Stimulated activated CD4-positive, alpha-beta T cell treated with anti-CD3 and anti-CD28 coated beads, TNF-alpha, amount 100 ng/mL, for 1 hour (primary cell): ENCODE measurements at places on chromosomes 2 and 18.

GRCh38 chr2:109660046-109660860 lies 46.1 kb downstream of the SOWAHC start:
- no peak for DNase-seq

GRCh38 chr18:3931542-3932112 lies 481.7 kb downstream of the TGIF1 start:
- DNase-seq: no peak

GRCh38 chr2:46339676-46340459 lies 42.7 kb downstream of the EPAS1 start:
- no peak for DNase-seq

DNA sequence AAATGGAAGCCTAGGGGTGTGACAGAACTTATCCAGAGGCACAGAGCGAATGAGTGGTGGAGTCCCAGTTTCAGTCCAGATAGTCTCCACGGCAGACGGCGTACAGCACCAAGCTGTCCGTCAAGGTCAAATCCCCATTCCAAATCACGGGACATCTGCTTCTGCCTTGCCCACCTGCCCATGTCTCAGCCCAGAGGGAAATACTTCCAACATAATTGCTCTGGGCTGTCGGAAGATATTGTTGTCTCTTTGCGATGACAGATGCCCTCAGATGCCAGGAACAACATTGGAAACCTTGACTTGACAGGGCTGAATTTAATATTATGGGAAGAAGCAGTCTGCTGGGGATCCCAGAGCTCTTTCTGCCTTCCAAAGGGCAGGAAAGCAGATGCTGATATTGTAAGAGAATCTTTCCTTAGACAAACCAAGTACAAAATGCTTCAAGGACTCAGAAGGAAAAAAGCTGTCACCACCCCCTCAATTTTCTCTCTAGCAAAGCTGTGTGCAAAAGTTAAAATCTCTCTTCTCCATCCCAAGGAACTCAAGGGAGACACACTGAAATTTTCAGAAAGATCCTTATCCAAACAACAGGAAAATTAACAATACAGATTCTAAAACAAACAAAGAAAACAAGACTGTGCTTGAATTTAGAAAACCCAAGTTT lies 364.0 kb downstream of the LRATD1 start:
- DNase-seq: no peak

DNA sequence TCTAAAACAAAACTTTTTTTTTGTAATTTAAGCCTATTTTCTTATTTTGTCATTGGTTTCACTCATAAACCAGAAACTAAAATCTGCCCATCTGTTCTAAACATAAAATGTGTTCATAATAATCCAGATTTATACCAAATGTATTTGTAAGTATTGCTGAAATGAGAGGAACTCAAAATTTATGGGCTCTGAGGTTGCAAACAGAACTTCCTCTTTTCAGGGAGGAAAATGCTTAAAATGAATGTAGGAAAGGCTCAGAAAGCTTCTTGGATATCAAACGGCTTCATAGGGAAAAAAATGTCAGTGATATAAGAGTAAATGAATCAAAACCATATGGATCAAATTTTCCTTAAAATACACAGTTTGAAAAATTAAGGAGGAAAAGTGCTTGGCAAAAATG lies 83.9 kb downstream of the PAX3 start:
- DNase-seq: no peak

DNA sequence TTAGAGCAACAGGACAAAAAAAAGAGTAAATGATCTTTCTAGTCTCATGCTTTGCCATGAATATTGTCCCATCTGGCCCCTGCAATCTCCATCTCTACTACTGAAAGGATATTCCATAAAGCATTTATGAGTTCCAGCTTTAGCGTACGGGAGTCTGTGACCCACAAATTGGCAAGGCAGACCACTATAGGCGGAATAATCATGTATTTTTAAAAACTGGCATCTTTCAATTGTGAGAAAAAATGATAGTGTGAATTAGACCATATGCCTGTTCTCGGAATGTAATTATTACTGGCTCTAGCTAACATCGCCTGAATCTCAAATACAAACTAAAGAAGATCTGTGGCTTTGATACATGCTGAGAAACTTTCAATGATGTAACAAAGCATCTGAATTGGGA lies 738.1 kb upstream of the NXPH2 start:
- no peak for DNase-seq

DNA sequence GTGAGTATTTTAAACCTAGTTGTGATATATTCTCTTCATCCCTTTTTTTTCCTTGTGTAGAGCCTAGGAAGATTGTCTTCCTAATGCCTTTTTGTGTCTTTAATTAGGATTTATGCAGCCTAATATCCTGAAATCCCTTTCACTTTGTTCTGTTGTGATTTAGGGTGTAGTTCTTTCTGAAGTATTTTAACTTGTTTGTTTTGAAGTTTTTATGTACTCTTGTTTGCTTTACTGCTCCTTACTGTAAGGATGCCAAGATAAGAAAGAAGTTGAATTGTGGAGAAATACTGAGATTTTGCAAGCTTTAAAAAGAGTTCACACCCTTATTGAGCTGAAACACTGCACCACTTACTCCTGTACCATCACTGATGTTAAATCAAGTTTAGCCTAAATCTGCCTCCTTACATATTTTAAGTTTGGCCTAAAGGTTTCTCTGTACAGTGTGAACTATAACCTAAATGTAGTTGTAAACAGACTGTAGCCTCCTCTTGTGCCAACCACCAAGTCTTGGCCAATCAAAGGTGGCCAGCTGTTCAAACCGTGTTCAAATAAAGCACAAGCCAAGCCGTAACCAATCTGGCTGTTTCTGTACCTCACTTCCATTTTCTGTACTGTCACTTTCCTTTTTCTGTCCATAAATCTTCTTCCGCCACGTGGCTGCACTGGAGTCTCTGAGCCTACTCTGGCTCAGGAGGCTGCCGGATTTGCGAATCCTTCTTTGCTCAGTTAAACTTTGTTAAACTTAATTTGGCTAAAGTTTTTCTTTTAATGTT lies 17.7 kb upstream of the ACOXL start:
- no peak for DNase-seq

- DNase-seq: no peak
Measured at GRCh38 chr2:190877436-190877835, 3.2 kb upstream of the GLS start.

GRCh38 chr2:190563109-190563508 lies 28.6 kb upstream of the NEMP2 start:
- peak; percentile 21 for DNase-seq

DNA sequence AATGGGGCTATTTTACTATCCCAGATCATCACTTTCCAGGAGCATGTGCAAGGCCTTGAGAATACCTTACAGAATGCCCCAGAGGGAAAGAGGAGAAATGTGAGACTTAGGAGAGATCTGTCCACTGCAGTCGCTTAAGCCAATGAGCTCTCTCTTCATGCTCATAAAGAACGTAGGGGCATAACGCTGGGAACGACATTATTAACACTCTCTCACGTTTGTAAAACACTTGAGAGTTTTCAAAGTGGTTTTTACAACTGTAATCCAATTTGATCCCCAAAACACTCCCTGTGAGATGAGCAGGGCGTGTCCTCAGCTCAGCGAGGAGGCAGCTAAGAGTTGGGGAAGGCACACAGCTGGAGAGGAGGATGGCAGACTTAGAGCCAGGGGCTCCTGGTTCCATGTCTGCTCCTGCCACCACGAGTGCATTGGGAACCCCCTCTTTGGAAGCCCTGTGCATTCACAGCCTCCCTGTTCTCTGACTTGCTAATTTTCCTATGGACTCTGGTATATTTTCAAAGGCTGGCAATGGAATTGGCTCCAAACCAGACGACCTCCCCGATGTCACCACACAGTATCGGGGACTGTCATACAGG lies 97.4 kb downstream of the PLB1 start:
- no peak for DNase-seq

DNA sequence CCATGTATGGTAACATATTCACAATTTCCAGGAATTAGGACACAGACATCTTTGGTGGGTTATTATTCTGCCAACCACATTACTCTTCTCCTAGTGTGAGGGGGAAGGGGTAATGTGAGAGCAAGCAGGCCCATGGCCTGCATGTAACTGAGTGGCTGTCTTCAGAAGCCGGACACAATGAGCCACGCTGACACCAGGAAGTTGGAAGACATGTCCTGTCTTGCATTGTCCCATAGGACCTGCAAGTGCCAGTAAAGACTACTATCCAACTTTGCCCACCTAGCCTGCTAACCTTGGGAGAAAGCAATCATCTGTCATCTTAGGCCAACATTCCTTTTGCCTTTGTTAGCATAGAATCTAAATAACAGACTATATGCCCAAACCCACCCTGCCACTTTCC lies 86.2 kb upstream of the SH3BP4 start:
- DNase-seq: no peak

DNA sequence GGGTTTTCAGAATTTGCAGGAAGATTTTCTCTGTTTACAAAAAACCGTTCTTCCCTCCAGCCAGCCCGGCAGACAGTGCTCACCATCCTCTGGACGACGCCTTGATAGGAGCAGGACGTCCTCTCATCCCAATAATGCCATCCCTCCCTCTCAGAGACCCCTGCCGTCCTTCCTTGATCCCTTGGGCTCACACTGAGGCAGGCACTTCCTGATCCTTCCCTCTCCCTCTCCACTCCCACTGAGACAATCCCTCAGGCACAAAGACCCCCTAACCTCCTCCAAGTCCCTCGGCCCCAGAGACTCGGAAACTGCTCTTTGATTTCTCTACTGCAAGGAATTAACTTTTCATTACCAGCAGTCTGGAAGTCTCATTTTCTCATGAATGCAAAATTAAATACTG lies 42.5 kb downstream of the PAX3 start:
- no peak for DNase-seq
